ENCODE measurements at places on chromosomes 12 and 14.

GRCh38 chr14:105465209-105466031 lies 9.2 kb upstream of the CRIP2 start:
- DNase-seq: no peak

DNA sequence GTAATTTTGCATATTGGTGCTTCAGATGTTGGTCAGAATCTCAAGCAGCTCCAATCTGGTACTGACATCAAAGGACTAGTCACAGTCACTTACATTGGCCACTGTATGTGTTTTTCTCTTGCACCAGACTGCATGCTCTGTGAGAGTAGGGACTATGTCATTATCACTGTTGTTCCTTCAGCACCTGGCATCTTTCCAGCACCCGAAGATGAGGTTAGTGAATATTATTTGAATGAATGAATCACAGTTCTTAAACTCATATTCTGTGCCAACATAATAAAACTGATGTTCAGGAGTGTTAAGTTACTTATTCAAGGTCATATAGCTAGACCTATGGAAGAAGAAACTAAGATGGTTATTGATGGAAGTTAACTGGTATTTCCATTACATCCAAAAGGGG lies 204.5 kb upstream of the TBX3 start:
- no peak for DNase-seq

DNA sequence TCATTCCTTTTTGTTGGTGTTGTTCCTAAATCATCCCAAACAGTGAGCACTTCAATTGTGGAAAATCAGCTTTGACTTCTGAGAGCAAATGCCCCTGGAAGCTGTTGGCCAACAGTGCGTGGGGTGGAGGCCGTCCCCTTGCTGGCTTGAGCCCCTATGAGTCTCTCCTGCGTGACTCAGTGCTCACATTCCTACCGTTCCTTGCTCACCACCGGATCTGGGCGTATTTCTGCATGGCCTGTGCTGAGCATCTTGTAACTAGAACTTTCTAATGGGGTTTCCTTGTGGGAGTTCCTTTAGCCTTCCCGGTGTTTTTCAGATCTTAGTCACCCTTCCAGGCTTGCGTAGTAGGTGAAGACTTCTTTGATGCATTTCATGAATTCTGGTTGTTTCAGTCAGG lies 14.7 kb downstream of the SERPINA1 start:
- no peak for DNase-seq

DNA sequence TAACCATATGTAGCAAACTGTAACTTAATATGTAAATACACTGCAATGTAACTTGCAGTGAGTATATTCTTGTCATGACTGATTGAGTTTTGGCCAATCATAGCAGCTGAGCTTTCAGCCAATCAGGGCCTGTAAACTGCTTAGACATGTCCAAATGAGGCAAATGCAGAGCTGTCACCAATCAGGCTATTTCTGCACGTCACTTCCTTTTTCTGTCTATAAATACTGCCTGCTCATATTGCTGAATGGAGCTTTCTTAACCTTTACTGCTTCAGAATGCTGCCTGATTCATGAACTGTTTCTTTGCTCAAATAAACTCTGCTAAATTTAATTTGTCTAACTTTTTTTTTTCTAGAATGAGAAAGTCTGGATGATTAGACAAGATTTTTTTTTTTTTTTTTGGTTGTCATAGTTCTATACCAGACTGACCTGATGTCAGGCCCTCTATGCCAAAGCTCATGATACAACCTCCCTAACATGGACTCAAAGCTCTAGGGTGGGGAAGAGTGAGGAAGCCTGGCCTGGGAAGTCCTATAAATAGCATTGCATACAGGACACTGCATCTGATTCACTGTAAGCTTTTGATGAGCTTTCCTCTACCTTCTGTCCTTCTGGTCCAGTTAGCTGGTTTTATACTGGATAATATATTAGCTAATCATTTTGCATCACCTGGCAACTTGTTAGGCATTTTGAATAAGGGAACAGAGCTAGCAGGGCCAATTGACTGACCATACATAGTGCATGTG lies 12.0 kb downstream of the MGP start:
- no peak for DNase-seq

GRCh38 chr12:4789776-4790175 lies 69.6 kb downstream of the GALNT8 start:
- DNase-seq: no peak

DNA sequence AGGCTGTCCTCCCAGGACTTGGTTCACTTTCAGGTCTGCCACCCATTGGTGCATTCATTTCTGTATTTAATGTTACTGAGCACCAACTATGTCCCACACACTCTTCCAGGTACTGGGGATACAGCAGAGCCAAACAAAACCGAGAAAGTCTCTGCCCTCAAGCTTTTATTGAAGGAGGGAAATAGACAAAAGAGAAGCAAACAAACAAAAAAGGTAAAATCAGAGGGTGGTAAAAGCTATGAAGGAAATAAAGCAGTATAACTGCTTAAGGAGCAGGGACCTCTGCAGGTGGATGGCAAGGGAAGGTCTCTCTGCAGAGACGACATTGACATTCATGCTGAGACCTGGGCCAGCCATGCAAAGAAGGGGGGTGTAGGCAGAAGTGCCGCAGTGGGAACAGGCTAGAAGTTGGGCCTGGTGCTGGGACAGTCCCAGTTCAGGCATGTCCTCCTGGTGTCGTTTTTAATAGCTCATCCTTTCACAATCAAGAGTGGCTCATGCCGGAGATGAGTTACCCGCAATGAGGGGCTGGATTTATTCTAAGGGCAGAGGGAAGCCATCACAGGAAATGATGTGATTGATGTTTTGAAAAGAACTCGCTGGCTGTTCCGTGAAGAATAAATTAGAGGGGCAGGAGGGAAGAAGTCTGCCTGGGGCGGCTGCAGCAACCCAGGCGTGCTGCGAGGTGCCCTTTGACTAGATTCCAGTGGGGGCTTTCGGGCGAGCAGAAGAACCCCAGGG lies 72.8 kb downstream of the IRF2BPL start:
- DNase-seq: peak; percentile 74

DNA sequence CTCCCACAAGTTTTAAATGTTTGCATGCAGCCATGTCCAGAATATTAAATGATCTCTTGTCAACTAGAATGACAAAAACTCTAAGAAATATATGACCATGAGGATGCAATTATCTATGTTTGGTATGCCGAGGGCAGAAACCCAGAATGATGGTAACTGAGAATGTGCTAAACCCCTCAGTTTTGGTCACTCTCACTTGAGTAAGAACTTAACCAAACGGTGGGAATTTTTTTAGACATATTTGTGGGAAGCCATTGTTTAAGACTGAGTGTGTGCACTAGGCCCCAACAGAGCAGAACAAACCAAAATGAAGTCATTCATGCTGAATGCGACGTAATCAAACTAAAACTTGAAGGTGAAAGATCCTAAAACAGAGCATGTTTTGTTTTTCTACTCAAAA lies 1927.9 kb upstream of the SEL1L start:
- DNase-seq: no peak

DNA sequence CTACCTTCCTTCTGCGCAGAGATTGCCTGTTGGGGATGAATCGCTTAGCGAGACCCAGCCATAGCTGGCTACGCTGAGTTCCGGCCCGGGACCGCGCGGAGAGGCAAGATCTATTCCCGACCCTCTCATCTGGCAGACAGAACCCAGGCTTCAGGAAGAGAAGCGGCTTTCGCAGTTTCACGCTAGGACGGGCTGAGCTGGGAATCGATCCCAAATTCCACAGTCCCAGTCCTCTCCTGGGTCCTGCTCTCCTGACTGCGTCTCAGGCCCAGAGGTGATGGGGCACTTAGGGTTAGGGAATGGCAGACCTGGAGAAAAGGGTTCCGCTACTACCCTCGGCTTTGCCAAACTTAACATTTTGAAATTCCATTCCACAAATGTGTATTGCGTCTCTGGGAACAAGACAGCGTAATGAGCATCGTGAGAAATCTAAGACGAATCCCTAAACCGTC lies 2.8 kb downstream of the PTPN21 start:
- DNase-seq: peak; percentile 57

DNA sequence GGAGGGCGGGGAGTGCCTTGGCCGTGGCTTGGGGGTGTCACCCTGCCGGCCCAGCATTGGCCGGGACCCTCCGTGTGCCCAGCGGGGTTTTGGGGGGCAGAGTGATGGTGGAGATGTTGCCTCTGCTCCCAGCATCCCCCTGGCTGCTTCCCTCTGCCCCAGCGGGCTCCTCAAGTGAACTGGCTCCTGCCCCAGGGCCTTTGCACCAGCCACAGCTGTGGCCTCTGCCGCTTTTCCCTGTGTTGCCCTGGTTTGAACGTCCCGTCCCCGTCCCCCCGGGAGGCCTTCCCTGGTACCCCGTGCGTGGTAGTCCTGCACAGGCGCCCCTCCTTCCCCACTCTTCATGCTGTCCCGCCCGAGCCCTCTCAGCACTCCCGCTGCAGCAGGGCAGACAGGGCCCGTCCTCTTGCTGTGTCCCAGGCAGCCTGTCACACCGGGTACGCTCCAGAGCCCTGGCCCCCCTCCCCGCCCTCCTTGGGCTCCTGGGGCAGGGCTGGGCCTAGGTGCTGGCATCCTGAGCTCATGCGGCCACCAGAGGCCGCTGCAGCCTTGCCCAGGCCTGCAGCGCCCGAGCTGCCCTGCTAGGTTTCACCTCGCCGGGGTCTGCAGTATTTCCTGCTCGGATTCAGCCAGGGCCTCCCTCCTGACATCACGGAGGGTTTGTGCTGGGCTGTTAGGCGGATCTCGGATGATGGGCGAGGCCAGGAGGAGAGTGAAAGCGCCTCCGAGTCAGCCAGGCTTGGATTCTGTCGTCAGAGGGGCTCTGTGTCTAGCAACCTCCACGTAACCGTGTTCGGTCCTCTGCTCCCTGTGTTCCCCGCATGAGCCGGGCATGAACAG lies 9.5 kb downstream of the NOC4L start:
- DNase-seq: peak; percentile 63

GRCh38 chr14:97021571-97022168 lies 224.5 kb downstream of the VRK1 start:
- DNase-seq: peak; percentile 20

- no peak for DNase-seq
Observed at GRCh38 chr12:113086249-113087164, 30.0 kb downstream of the DTX1 start.

DNA sequence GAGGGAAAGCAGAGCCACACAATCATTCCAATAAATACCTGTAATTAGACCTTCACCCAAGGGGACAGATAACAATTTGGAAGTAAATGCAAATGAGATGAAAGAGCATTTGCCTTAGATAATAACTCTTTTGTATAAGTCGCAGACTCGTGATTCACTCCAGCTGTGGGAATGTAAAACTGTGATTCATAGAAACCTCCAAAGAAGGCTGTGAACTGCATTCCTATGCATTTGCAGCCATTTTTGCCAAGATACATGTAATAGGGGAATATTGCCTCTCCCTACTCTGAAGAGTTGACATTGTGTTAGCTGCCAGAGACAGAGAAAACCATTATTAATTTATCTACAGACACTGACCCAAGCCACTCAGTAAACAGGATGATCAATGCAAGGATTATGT lies 181.9 kb upstream of the ARHGAP5 start:
- DNase-seq: no peak

DNA sequence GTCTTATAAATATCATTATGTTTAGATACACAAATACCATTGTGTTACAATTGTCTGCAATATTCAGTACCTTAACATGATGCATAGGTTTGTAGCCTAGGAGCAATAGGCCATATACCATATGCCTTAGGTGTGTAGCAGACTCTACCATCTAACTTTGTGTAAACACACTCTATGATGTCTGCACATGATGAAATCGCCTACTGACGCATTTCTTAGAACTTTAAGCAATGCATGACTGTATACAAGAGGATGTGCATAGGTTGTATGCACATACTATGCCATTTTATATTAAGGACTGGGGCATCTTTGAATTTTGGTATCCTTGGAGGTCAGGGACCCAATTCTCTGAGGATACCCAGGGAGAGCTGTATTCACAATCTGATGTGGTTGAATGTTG lies 10.1 kb upstream of the BTG1 start:
- DNase-seq: no peak

GRCh38 chr12:103652808-103653207 lies 65.7 kb downstream of the STAB2 start:
- DNase-seq: no peak

- DNase-seq: no peak
Observed at GRCh38 chr12:91272461-91273063, 89.9 kb upstream of the DCN start.

- DNase-seq: no peak
Observed at GRCh38 chr12:39440101-39440500, 2.8 kb downstream of the KIF21A start.

DNA sequence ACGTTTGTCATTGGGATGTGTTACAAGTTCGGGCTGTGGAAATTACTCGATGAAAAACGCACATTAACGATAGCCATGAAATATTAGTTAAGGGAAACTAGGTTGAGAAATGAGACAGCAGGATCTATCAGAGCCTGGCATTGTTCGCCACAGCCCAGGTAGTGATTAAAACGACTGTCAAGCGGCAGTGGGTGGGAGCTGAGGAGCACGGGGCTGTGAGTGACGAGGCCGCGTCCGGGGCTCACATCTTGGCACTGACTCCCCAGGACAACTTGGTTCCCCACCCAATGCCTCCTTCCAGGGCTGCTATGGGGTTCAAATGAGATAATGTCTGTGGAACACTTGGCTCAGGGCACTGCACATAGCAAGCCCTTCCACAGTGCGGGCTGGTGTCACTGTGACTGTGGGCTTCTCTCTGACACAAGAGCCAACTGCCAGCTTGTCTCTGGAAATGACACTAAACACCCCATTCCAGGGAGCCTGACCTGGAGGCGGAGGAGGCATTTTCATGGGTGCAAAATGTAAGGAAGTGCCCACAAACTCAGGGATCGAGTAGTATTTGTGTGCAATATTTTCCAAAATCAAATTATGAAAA lies 19.3 kb downstream of the MMAB start:
- DNase-seq: no peak

GRCh38 chr12:104006929-104007328 lies 41.3 kb downstream of the TDG start:
- no peak for DNase-seq

DNA sequence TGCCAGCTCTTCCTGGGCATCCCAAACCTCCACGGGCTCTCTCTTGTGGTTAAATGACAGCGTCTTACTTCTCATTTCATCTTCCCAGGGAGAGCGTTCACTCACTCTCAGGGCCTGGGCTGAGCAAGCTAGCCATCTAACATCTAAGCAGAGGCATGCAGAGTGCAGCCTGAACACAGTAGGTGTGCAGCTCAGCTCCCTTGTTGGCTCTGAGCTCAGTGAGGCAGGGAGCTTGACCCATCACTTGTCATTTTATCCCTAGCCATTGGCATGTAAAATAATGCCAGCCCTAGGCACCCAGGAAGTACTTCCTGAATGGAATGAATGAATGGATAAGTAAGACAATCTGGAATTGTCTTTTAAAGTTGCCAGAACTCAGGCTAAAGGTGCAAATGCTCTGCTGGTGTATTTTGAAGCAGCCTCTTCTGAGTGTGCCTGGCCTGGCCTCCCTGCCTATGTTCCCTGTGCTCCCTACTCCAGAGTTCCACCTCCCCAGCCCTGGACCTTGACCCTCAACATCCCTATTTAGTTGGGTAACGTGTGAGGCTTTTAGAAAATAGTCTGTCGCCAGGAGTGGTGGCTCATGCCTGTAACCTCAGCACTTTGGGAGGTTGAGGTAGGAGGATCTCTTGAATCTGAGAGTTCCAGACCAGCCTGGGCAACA lies 9.5 kb upstream of the MEG3 start:
- DNase-seq: no peak

GRCh38 chr14:94572637-94573303 lies 8.5 kb upstream of the SERPINA5 start:
- no peak for DNase-seq

GRCh38 chr14:95156161-95157047 lies 925 bp downstream of the DICER1 start:
- peak; percentile 14 for DNase-seq

- no peak for DNase-seq
Observed at GRCh38 chr14:34966413-34966812, 16.4 kb upstream of the SRP54 start.

All from NCI-H748 treated with DMSO at 0.1 percent for 48 hours (cell line).